ENCODE measurements at places on chromosomes 2 and 18.

- DNase-seq = no peak
Measured at GRCh38 chr2:183950673-183951072, 647.7 kb upstream of the ZNF804A start.

GRCh38 chr2:30113617-30114293 is 33.1 kb upstream of the YPEL5 start:
- DNase-seq = no peak

DNA sequence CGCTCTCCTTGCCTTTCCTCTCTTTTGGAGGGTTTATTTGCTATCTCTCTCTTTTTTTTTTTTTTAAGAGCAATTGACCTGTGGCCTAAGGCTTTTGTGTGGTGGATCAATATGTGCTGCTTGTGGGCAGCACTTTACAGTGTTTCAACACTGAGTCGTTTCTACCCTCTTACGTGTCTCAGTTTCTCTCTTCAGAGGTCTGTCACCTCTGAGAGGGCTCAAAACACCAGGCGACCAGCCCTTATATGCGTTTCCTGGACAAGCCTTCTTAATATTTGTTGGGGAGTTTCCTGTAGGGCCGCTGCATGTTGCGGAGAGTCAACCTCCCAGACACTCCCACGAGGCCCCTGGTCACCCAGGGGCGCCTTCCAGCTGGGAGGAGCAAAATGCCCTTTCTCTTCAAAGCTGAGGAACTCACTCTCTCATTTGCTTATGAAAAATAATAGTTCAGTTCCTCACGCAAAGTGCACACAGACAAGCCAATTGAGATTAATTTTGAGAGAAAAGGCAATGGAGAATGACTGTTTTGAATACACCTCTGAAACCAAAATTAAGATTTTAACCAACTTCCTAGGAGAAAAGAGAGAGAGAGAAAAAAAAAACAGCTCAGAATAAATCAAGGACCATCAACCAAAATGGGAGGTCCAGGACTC is 96.3 kb upstream of the B3GNT2 start:
- DNase-seq = no peak

DNA sequence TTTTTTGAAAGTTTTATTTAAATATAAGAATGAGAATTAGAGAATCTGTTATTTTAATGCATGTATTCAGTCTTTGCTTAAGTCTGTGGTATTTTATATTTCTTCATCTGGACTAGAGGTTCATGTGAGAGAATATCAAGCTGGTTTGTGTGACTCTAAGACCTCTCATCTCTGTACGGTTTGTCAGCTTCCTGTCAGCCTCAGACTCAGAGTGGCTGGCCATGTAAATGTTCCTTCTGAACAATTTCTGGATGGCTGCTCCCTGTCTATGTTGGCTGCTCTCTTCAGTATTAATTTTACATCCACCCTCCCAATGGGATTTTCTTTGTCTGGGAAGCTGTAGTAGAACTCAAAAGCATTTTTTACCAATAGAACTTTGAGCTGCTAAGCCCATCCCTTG is 225.3 kb upstream of the THUMPD2 start:
- no peak for DNase-seq

GRCh38 chr18:54830260-54830659 is 2.0 kb downstream of the RAB27B start:
- DNase-seq = no peak

DNA sequence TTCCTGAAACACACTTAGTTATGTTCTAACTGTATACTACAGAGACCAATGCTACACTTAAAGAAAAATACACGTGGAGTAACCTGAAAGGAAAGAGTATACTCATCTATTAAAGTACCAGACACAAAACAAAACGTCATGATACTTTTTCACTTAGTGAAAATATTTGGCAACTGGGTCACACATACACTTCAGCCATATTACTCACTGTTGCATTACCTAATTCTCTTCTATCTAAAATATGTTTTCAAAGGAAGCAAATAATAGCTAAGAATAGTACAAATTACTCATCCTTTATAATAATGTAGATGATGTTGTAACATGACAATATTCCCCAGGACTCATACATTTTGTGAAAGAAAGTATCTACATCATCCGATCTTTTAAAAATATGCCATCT is 76.5 kb upstream of the EPB41L3 start:
- no peak for DNase-seq

DNA sequence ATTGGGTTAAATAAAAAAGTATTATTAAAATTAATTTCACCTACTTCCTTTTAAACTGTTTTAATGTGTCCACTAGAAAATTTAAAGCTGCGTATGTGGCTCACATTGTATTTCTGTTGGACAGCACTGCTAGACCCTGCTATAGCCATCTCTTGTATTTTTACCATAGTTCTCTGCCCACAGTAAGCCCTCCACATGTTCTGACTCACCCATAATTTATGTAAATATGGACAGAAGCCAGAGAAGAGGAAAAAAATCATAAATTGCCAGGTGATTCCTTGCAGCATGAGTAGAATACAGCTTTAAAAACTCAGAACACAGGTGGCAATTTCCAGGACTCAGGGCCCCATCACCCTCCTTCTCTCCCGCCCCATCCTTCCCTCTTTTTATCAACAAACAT is 142.4 kb upstream of the MEX3C start:
- no peak for DNase-seq

DNA sequence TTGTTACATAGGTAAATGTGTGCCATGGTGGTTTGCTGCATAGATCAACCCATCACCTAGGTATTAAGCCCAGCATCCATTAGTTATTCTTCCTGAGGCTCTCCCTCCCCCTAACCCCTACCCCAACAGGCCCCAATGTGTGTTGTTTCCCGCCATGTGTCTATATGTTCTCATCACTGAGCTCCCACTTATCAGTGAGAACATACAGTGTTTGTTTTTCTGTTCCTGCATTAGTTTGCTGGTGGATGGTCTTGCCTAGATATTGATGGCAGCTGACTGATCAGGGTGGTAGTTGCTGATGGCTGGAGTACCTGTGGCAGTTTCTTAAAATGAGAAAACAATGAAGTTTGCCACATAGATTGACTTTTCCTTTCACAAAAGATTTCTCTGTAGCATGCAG is 34.6 kb upstream of the MSTN start:
- DNase-seq = no peak

DNA sequence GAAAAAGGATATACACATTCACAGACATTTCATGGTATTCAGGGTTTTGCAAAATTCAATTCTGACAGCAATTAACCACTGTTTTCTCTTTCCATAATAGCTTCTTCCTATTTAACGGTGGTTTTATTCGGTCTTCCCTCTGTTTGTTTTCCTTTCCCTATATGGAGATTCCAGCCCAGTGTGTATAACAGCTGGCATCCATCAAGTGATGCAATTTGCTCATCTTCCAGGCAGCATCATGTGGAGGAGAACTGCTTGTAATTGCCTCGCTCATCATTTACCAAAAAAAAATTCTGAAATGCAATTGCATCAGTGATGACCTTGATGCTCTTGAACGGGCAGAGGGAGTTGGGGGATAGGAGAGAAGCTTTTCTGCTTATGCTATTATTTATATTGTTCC is 165.9 kb upstream of the PGAP1 start:
- peak; percentile 26 for DNase-seq

GRCh38 chr2:17517481-17518211 is 594 bp downstream of the RAD51AP2 start:
- no peak for DNase-seq

DNA sequence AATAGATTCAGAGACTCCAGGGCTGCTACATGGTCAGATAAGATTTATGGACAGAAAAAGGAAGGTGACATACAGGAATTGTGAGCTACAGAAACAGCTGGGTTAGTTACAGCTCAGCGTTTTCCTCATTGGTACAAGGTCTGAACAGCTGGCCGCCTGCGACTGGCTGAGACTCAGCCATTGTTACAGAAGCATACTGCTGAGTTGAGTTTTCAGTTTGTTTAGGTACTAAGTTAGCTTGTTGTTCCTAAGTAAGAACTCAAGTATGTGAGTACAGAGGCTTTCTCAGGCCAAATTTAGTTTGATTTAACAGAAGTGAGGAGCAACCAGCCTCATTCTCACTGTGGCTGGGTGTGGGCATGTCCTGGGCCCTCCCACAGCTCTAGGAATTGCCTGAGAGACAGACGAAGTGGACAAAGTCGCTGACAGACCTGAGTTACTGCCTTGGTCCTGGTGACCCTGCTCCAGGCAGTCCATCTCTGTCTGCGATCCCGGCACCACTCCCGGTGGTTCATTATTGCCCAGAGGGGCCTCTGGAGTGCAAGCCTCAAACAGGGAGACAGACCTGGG is 27.8 kb upstream of the RHOB start:
- DNase-seq = peak; percentile 68

- DNase-seq = peak; percentile 68
Measured at GRCh38 chr2:27078267-27079194, at the start of gene EMILIN1. Gene EMILIN1 (plus strand): TSS chr2:27078615. CDS start chr2:27079066, 451 bp downstream.

GRCh38 chr2:134869946-134870736 is 31.7 kb downstream of the ACMSD start:
- DNase-seq = no peak

GRCh38 chr2:45156605-45157004 is 147.4 kb upstream of the SIX2 start:
- DNase-seq = no peak

GRCh38 chr2:31372097-31372496 is 42.4 kb downstream of the XDH start:
- no peak for DNase-seq

- DNase-seq = no peak
Measured at GRCh38 chr2:190572246-190572645, 37.7 kb upstream of the NEMP2 start.

DNA sequence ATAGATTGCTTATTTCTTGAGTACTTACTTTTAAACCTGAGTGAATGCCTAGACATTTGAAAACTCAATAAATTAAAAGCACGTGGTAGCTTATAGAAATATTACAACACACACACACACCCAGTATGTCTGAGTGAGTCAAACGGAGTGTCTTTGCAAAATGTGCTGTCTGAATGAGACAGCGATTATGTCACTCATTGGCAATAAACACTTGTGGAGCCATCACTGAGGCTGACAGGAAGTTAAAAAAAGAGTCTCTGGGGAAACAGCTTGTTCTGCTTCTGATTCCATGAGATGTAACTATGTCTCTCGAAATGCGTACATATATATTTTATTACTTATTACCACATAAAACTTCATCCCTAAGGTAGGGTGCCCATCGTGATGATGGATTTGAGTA is 22.3 kb upstream of the VPS4B start:
- DNase-seq = peak; percentile 4

DNA sequence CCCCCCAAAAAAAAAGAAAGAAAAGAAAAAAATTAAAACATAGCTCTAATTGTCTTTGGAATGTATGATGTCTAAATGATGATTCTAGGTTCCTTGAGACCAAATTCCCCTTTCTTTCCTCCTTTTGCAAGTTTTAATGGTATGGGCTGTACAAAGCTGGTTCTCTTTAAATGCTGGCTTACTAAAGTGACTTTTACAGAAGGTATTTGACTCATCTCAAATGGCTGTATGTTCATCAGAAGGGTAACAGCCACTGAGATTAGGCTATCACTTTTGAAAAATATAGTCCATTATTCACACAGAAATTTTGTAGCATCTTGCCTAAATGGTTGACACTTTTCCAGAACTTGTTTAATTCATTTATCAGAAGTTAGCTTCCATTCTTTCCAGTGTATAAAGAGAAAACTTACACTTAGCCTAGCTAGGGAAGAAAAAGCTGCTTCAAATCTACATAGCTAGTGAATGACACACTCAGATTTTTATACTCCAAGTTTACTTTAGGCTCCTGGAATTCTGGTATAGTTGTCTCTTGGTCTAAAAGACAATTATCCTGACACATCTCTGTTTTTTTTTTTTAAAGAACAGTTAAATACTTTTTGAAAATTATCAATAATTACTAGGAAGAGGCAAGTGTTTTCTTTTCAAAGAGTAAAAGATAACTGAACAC is 622.6 kb downstream of the LRP1B start:
- DNase-seq = no peak

DNA sequence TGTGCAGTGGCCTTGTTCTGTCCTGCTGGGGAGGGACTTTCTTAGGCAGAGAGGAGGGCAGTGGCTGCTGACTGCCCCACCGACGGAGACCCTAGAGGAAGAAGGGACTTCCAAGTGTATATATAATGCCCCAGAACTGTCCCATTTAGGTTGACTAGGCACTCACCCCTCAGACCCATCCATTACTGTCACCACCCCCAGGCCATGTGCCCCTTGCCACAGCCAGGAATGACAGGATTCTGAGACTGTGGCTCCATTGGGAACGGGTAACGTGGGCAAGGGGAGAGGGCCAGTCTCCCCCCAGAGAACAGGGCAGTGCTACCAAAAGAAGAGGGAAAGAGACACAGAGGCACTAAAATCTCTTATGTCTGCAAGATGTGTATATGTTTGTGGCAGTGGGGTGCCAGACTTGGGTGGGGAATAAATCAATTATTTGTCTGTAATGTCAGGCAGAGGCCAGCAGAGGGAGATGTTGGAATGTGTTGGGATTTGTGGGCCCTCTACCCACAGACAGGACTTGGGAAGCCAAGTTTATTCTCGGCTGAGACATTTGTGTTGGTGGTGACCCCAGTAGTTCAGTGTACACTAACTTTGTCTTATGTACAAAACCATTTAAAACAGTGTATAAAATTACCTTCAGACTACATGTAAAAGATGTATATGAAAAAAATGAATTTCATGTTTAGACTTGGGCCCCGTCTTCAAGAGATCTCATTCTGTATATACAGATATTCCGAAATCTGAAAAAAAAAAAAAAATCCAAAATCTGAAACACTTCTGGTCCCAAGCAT is 24.0 kb upstream of the TMEM37 start:
- peak; percentile 72 for DNase-seq

GRCh38 chr2:215756346-215756730 is 257.0 kb downstream of the MREG start:
- DNase-seq = no peak

DNA sequence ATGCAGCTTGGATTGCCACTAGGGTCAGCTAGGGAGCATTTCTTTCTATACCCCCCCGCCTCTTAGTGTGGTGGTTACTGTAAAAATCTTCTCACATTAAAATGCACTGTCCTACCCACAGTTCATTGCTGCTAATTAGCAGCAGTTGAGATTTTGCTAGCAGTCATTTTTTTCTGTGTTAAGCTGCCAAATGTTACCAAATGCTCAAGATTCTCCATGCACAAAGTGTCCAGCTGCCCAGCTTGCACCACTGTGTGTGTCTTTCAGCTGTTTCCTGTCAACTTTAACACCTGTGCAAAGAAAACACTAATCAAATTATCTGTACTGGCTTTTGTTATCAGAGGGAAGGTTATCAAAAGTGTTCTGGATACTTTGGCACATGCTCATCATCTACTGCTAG is 679.3 kb downstream of the NR4A2 start:
- DNase-seq = no peak

GRCh38 chr2:8346706-8347430 is 335.0 kb upstream of the ID2 start:
- DNase-seq = no peak

GRCh38 chr2:120988051-120988699 is 252.5 kb downstream of the GLI2 start:
- no peak for DNase-seq

GRCh38 chr18:5543773-5544389 is at the start of gene EPB41L3:
Gene EPB41L3 (minus strand): TSS chr18:5543997. CDS start chr18:5489183, 54,814 bp downstream.
- DNase-seq = peak; percentile 18

All from colonic mucosa (tissue), 4 donors.